ENCODE measurements at places on chromosomes 3 and 15.

- DNase-seq = no peak
These were observed 26.6 kb downstream of the MYZAP start for GRCh38 chr15:57618325-57618724.

DNA sequence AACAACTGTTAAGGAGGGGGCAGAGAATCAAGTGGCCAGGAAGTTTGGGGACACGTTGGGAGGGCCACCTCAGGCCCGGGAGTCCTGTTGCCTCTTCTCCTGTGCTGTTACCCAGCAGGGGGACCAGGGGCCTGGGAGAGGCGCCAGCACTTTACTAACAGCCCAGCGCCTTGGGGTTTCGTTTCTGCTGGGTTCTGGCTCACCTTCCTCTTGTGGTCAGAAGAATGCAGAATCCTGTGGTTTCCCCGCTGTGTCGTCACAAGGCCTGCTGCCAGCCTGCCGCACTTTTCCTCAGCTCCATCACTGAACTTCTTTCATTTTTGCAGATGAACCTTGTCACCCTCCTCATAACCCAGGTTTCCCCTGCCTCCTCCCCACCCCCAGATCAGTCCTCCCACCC, 67.7 kb downstream of the SLC30A4 start:
- DNase-seq = peak; percentile 69

DNA sequence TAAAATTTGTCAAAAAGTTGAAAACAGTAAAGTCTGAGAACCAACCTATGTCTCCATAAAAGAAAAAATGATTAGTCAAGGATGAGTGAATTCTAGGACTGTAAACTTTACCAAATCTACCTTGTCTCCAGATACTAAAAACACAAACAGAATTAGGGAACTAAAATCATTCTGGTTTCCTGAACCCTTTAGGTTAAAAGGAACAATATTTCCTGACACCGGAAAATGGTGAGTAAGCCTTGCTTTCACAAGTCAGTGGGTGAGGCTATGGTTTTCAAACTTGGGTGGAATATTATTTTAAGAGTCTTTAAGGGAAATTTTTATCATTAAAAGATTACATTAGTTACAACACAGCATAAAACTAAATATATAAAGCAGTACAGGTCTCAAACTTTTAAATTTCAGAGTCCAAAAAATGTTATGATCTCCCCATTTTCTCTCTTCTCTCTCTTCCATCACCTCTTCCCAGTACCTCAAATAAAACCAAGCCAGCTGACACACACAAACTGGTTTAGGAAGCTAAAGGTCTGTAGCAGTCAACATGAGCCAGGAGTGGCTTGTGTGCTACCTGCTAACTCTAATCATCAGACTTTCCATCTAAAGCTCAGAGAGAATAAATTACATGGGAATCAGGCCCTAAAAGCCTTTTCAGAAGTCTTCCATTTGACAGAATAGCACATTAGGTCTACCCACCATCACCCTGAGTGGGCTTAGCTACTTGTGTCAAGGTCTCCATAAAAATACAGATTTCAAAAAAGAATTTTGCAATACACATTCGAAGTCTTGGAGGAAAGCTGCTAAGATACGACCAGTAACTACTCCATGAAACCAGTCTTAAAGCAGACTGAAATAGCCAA, 2.2 kb downstream of the SLC12A6 start:
- DNase-seq = no peak

DNA sequence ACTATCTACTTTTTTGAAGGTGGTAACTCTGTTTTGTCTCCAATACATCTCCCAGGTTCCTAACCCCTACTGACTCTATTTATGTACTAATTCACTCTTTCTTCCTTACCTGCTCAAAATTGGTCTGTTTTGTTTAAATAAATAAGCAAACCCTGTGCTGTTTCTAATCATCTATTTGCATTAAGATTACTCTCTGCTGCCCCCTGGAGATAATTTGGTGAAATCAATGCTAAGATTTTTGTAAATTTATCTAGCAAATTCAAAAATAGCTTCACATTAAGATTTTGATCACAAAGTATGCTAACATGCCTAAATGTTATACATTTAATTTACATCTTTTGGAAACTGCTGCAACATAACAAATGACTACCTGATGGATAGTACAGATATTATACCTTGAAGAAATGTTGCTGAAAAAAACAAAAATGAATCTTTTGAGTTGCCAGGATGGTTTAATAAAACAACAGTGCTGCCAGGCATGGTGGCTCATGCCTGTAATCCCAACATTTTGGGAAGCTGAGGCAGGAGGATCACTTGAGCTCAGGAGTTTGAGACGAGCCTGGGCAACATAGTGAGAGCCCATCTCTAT, 4.4 kb upstream of the CD200R1 start:
- DNase-seq = no peak

GRCh38 chr3:134427400-134428111, 53.3 kb upstream of the AMOTL2 start:
- no peak for DNase-seq

DNA sequence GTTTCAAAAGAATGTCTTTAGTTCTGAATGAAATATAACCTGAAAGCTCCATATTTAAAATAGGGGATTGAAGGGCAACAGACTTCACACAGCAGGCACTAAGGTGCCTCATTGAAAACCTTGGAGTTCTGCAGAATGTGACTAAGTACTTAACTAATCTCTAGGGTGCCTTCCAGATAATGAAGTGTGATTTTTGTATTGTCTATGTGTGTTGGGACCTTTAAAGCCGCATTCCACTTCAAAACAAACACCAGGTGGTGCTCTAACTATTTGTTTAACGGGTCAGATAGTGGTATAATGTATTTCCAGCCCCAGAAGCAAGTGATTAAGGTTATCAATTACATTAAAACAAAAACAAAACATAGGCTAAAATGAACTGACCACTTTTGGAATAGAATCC, 28.0 kb downstream of the TFG start:
- DNase-seq = no peak

DNA sequence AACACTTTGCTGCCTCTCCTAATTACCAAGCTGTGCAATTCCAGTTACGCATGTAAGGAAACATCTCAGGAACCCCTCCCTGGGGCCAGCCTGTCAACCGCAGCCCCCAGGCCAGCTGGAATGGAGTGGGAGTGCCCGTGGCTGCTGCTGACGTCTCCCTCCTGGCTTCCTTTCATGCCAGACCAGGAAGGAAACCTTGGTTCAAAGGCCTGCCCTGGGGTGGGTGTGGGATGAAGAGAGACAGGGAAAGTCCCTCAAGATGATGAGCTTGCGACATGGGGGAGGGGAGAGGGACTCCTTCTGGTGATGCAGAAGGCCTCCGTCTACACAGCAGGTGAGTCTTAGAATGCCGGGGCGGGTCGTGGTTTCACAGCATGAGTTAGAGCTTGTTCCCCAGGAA, 11.4 kb upstream of the CYP11A1 start:
- no peak for DNase-seq

DNA sequence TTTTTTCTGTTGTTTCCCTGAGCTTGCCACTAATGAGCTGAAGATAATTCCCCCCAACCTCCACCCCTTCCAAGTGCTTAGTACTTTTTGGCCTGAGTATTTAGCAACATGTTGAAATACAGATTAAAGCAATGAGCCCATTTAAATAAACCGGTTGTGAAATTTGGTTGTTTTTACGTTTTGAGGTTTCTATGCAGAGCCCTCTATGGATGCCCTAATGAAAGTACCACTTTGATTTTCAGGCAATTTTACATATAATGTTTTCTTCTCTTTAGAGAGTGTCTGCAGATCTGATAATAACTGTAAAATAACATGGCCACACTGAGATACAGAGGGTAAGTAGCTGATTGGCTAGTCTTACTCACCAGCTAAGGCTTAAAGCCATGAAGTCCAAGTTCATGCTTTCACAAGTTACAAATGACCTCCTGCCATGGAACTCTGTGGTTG, 139.4 kb upstream of the SLC7A14 start:
- no peak for DNase-seq

DNA sequence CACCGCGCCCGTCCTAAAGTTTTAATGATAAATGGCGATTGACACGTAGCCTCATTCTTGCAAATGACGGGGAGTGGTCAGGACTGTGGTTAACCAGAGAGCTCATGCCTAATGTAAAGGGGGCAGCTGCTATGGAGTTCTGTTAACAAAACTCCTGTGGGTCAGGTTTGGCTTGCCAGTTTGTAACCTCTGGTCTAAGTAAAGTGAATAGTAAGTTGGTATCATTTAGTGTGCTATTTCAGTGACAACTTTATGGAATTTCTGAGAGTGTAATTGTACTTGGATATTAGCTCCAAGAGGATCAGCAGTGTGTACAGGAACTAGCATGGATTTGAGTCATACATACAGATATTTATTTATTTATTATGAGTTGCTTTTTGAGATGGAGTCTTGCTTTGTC, 87.9 kb downstream of the RGMA start:
- DNase-seq = no peak

- DNase-seq = no peak
These were observed 66.3 kb downstream of the NIPA2 start for GRCh38 chr15:22904736-22905135.

DNA sequence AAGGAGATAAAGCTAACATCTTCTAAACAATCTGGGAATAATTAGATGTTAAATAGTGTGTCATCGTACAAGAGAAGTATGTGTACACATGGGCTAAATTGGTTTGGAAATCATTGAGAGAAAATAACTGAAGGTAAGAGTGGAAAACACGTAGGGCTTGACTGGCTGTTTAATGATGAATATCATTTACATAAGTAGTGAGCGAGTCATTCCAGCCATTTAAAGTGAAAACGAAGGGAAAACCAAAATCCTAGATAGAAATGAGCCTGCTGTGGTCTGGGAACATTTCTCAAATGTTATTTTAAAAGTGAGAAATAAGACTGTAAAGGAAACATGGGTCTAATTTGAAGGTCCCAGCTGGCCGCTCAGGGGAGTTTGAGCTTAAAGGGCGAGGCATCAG, 41.9 kb upstream of the KCNMB2 start:
- DNase-seq = no peak

- no peak for DNase-seq
These were observed 34.6 kb upstream of the CACNA2D3 start for GRCh38 chr3:54087581-54088410.

- no peak for DNase-seq
These were observed 317.6 kb upstream of the UMPS start for GRCh38 chr3:124412644-124413043.

- DNase-seq = no peak
These were observed 256.4 kb upstream of the UBE2E1 start for GRCh38 chr3:23549148-23549910.

GRCh38 chr3:169383770-169384169, 279.7 kb downstream of the MECOM start:
- no peak for DNase-seq

DNA sequence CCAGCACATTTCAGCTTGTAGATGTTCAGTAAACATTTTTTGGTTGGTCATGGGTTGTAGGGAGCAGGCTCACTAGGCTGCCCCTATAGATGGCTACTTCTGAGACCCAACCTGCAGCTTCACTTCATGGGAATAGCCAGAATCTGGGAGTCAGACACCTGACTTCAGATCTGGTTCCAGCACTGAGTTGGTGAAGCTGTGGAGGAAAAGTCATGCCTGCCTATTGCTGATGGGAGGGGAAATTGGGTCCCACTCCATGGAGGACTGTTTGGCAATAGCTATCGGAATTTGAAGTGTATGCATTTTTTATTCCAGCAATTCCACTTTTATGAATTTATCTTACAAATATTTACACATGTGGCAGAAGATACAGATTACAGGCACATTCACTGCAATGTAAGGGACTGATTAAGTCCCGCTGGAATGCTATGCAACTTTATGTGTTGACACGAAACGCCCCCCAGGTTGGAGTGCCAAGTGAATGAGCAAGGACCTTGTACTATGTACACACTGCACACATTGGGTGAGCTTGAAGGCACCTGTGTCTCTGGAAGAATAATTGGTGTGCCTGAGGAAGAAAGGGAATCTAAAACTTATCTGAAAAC, 7.8 kb upstream of the CCR1 start:
- DNase-seq = no peak

- DNase-seq = no peak
These were observed 41.8 kb upstream of the MUC13 start for GRCh38 chr3:124976383-124976782.

GRCh38 chr3:53238051-53238850, 17.6 kb downstream of the TKT start:
- DNase-seq = no peak

DNA sequence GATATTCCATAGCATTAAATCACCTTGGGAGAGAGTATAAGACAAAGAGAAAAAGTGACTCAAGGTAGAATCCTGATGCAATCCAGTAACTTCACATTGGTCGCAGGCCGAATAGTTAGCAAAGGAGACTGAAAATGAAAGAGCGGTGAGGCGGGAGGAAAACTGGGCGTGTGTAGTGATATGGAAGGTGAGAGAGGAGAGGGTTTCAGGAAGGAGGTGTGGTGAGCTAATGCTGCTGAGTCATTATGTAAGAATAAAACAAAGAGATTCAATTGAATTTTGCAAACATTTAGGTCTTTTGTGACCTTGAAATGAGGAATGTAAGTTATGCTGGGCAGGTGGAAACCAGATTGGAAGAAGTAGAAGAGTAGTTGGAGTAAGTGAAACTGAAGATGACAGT, 235.3 kb downstream of the C3orf38 start:
- DNase-seq = no peak

GRCh38 chr15:56732886-56733135, 498 bp downstream of the ZNF280D start:
- no peak for DNase-seq

GRCh38 chr3:99330281-99330680, 308.1 kb upstream of the COL8A1 start:
- no peak for DNase-seq

DNA sequence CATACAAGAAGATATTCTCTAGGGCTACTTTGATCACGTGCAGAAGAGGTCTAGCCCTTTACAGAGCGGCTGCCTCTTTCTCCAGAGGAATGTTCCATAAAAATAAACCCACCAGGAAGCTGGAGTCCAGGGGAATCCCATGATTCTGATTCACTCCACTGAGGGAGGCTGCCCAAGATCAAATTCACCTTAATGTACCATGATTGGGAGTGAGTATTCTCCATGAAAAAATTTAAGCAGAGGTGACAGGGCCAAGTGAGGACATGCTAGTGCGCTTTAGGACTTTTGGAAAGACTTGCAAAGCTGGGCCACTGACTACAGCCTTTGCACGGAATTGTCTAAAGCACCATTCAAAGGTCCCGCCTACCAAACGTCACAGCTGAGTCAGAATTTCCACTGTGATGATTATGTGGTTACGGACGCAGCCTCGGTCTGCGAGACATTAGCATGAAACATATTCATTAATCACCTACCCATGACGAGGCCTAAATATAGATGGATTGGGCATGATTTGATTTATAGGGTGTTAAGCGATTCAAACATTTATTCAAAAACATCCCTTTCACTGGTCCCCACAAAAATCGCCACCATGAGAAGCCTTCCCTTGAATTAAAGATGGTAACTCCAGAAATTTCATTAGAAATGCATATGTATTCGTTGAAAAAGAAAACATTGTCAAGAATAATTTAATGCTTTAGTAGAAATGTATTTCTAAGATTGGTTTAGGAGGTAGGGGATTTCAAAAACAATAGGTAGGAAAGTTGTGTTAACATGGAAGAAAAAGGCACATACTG, 152.6 kb downstream of the GREM1 start:
- DNase-seq = no peak
